ENCODE measurements at places on chromosomes 16 and 17.

- no peak for DNase-seq
Measured at GRCh38 chr16:31880322-31880979, 6.8 kb downstream of the ZNF267 start.

DNA sequence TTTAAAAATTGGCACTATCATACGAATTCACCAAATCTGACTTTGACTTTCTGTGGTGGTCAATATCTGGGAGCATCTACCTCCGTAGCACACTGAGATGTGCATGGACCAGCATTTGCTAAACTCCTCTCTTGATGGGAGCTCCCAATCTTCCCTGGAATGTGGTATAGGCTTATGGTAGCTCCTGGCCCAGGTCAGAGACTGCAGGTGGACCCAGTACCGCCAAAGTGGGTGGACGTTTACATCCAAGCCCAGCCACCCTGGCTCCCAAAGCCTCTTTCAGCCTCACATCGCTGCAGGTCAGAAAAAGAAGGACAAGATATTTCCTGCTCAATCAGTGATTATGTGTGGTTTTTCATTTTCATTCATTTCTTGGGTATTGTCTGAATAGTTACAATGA lies 43.1 kb upstream of the NKD1 start:
- no peak for DNase-seq

DNA sequence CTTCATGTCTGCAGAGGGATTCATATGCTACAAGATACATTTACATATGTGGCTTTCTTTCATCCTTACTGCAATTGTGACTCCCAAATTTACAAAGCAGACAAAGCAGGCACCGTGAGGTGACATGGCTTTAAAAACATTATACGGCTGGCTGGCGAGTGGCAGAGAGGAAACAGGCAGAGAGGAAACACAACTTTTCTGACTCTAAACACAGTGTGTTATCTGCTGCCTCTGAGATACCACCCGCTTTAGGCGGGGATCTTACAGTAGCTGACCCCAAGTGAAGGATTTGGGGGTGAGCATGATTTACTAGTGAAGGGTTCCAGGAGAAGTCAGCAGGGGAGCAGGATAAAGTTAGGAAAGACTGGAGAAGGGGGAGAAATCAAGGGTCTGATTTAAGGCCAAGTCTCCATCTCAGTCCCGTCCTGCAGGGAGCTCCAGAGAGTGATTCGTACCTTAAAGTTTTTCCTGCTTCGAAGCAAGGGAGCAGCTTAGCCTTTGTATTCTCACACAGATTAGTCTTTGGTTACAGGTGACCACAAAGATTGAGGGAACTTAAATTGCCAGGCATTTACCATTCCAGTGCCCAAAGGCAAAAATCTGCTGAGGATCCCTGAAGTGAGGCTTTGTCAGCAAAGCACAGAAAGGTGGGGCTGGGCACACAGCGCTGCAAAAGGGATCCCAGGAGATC lies 355.0 kb downstream of the GRIN2A start:
- no peak for DNase-seq

GRCh38 chr17:78563189-78564145 lies 13.7 kb downstream of the DNAH17 start:
- DNase-seq, result no peak

GRCh38 chr16:29694384-29695195 lies 15.6 kb downstream of the QPRT start:
- DNase-seq, result no peak

GRCh38 chr17:58333736-58334207 lies 5.2 kb upstream of the TSPOAP1 start:
- DNase-seq, result no peak

DNA sequence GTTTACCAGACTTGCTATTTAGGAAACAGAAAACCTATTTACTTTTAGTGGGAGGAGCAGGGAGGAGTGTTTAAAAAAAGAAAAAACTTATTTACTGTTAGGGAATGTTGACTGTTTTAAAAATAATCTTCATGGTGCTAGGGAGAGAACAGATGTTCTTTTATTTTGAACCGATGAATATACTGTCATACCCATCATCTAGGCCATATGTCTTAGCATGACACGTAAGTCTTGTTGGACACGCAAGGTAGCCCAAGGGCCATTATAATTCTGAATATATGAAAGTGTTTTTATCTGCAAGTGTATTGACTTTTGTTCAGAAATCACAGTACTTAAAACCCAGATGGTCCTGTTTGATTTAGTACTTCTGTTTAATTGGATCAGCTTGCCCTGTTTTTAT lies 11.6 kb downstream of the WIPF2 start:
- no peak for DNase-seq

DNA sequence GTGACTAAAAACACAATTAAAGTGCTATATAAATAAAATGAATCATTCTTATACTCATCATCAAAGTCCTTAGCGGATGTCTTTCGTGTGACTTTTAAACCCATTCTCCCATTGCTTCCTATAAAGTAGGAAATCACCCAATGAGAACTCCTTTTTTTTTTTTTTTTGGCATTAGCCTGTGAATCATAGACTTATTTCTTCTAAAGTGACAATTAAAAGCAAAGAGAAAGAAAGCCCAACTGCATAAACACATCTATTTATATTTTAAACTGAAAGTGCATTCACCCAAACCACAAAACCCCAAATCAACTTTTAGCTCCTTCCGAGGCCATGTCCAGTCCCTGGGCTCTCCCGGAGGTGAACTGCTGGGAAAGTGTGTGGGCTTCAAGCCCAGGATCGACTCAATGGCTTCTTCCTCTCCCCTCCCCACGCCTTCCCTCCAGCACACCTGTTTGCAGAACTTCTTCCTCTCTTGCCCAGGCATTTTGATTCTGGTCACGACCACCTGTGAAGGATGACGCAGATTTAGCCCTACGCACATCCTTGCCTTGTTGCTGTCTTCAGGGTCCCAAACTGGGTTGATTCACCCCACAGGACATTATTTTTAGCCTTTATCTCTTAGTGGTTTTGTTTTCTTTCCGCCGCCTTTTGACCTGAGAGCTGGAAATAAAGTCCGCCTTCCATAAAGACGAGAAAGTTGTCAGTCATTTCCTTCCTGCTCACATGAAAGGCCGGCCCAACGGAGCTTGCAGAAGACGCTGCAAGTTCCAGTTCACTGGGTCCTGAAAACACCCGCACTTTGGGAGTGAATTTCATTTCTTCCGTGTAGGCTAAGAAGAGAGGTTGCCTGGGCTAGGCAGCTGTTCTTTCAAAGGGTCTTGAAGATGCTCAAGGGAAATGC lies 166.8 kb downstream of the MAP2K6 start:
- DNase-seq, result no peak

DNA sequence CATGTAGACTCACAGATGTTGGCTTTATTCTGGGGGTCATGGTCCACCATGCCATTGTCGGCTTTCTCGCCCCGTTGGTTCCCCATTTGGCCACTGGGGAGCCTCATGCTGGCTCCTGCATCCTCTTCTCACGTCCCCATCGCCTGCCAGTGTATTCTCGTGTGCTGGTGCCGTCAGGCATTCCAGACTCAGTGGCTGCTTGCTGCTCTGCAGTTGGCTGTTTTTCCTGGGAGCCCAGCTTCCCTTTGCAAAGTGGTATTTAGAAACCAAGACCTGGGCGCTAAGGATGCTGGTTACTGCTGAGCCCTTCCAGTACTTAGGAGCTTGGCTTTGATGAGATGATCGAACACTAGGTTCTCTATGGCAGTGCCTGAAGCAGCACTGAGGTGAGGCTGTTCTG lies 19.1 kb downstream of the CRAMP1 start:
- no peak for DNase-seq

- DNase-seq, result no peak
Measured at GRCh38 chr17:71430281-71430680, 690.5 kb upstream of the SOX9 start.

DNA sequence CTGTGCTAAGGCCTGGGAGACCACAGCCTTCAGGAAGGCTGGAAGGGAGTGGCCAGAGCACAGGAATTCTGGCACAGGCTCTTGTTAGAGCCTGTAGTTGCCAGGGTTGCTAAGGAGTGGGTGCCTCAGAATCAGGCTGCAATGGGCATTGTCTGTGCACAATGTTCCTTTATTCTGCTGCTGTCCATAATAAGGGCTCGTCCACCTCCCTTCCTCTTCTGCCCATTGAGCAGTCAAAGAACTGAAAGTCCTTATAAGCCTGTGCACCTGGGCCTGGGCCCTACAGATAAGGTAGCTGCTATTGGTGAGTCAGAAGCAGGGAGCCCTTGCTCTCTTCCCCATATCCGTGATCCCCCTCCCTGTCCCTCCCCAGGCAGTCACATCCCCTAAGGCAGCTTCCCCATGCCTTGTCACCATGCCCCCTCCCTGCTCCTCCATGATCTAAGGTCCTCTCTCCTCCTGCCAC lies 5.4 kb upstream of the CNGB1 start:
- DNase-seq, result peak; percentile 63

DNA sequence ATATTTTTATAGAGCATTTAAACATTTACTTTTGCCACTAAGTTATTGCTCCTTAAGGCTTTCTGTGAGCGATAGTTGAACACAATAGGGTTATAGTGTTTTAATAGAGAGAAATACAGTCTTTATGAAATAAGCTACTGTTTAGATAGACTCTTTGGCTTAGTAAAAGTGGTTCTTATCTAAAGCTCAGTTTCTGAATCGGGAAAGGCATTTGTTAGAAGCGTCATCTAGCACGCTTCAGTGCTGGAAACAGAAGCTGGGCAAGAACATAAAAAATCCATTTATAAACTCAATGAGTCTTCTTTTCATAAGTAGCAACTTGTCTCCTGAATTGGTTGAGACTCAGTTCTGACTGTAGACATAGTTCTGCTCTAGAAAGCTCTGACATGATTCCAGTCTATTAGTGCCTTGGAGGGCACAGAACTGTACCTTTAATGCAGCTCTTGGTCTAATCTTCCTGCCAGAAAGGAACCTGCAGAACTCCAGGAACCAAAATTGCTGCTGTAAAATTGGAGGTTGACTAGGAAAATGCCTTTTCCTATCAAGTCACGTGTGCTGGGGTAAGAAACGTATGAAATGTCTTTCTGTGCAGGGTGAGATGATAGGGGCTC lies 55.4 kb upstream of the DNAJA2 start:
- DNase-seq, result no peak

DNA sequence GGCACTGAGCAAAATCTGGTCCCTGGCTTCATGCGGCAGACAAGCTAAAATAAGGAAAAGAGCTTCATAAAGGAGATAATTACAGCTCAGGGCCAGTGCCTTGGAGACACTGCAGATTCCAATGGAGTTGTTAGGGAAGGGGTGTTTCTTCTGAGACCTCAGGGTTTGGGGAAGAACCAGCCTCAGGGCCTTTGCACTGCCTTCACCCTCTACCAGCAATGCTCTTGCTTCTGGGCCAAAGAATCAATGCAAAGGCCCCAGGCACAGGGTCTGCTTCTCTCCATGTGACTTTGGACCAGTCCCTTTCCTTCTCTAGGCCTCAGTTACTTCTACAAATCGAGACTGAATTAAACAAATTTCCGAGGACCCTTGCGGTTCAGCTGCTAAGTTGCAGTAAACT lies 36.2 kb upstream of the GAN start:
- no peak for DNase-seq

GRCh38 chr17:80437532-80437931 lies 22.6 kb downstream of the ENDOV start:
- no peak for DNase-seq

DNA sequence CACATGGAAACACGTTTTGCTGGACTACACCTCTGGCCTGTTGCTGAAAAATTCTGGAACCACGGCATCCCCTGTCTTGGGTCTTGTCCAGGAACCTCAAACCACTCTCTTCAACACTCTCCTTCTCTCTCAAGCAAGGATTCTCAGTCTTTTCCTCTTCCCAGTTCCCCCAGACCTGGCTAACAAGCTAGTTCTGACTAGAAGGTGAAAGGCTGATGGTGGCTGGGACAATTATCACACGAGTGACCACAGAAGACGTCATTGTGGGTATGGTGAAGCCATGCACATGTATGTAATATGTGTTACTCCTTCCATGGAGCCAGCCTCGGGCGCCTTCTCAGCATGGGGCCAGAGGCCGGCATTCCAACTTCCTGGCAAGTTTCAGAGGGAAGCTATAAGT lies 123.0 kb downstream of the CDYL2 start:
- no peak for DNase-seq

DNA sequence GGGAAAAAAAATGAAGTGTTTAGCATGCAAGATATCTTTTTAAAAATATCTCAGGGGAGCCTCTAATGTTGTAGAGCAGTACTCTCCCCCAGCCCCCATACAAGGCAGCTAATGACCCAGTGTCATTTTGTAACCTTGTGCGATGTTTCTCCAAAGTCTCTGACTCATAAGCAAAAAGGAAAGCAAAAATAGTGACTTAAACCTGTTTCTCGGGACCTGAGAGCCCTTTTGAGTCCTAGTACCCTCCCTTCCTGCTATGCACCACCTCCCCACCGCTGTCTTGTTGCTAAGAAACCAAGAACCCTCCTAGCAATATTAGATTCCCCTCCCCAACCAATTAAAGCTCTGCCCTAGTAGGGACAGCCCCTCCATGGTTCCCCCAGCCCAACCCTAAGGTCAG lies 2.8 kb downstream of the MYCBPAP start:
- no peak for DNase-seq

DNA sequence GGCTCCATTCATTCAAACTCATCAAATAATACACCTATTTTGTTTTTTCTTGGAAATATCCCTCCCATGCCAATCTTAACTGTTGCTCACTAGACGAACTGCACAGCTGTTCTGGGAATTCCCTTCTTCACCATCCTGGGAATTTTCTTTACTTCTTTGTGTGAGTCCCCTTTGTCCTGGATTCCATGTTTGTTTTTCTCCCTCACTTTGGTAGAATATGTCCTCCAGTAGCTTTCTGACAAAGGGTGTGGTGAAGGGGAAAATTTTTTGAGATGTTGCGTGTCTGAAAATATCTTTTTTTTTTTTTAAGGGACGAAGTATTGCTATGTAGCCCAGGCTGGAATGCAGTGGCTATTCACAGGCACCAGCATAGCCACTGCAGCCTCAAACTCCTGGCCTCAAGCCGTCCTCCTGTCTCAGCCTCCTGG lies 17.2 kb upstream of the UTP6 start:
- no peak for DNase-seq

Measured in frontal cortex (tissue), 4 donors.